ENCODE measurements at places on chromosomes 1 and 21.

- no peak for DNase-seq
Measured at GRCh38 chr1:48869116-48869893, 92.6 kb upstream of the BEND5 start.

- DNase-seq = no peak
Measured at GRCh38 chr1:35558374-35559316, 1.0 kb downstream of the NCDN start.

DNA sequence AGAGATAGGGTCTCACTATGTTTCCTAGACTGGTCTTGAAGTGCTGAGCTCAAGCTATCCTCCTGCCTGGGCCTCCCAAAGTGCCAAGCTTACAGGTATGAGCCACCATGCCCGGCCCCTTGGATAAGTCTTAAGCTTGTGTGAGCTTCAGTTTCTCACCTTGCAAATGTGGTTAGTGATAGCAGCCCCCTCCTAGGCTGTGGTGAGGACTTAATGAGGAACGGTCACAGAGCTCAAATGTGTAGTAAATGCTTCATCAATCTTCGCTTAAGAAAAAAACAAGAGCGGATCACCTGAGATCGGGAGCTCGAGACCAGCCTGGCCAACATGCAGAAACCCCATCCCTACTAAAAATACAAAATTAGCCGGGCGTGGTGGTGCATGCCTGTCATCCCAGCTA is 3.0 kb downstream of the CNR2 start:
- DNase-seq = no peak

- DNase-seq = peak; percentile 49
Measured at GRCh38 chr1:17335821-17336710, 28.1 kb downstream of the PADI4 start.

GRCh38 chr1:3822421-3822820 is 26.1 kb upstream of the LRRC47 start:
- DNase-seq = no peak

- no peak for DNase-seq
Measured at GRCh38 chr1:160862203-160863060, at the start of gene CD244. Gene CD244 (minus strand): TSS chr1:160862887. CDS start chr1:160862677, 210 bp downstream.

GRCh38 chr1:157155658-157156057 is 17.5 kb upstream of the ETV3 start:
- no peak for DNase-seq

DNA sequence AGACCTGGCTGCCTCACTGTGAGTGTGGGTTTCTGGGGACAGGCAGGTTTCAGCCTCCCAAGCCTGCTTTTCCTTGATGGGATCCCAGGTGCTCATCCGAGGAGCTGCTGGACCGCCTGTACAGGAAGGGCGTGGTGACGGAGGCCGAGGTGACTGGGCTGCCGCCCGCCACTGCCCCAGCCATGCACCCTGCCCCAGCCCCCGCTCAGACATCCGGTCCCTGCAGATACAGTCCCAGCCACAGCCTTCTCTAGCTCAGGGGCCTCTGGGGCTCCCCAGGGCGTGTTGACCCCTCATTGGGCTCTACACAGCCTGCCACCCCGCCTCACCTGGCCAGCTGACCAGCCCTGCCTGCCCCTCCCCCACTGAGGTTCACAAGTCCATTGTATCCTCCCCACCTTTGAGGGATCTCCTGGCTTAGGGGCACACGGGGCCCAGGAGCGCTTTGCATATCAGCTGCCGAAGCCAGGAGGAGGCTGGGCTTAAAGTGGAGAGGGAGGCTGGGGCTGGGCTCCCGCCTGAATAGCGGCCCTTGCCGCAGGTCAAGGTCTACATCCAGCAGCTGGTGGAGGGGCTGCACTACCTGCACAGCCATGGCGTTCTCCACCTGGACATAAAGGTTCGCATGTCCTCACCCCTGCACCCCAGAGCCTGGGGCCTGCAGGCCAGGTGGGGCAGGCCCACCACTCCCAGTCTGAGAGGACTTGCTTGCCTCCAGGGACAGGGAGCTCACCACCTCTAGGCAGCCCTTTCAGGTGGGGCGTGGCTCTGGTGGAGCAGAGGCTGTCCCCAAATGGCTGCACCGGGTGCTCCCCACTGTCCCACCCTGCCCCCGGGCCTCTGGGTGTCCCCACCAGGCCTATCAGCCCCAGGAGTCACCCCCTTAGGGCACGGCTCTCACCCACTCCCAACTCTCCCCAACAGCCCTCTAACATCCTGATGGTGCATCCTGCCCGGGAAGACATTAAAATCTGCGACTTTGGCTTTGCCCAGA is 38.5 kb downstream of the TRIM11 start:
- no peak for DNase-seq

DNA sequence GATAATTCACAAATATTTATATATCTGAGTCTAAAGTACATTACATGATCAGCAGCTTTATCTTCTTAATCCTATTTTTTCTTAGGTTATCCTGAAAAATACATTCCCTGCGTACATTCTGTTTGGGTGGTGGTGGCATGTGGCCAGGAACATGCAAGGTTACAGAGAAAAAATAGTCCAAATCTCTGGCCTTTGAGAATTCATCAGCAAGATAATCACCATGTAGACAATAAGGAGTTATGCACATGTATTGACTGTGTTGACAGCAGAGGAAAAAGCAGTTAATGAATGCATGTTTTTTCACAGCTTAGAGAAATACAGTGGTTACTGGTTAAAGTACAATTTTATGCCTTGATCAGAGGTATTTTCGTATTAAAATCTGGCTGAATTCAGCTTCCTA is 49.0 kb downstream of the ABCA4 start:
- DNase-seq = no peak

DNA sequence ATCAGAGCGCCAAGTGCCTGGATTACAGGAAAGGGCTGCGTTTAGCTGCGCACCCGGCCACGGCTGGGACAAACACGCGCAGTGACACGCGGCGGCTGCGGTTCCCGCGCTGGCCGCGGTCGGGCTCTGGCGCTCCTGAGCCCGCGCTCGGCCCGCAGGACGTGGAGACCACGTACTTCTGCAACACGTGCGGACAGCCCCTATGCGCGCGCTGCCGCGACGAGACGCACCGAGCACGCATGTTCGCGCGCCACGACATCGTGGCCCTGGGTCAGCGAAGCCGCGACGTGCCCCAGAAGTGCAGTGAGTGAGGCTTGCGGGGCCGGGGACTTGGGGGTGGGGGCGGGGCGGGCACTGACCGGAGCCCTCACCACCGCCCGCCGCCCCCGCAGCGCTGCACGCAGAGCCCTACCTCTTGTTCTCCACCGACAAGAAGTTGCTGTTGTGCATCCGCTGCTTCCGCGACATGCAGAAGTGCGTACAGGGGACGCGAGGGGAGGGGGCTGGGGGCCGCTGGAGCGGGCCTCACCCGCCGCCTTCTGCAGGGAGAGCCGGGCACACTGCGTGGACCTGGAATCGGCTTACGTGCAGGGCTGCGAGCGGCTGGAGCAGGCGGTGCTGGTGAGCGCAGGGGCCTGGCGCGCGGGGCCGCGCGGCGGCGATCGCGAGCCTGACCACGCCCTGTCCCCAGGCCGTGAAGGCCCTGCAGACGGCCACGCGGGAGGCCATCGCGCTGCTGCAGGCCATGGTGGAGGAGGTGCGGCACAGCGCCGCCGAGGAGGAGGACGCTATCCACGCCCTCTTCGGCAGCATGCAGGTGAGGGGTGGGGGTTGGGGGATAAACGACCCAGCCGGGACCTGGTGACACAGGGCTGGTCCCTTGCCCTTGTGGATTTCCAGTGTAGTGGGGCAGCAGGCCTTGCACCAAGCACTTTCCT is 3.1 kb downstream of the RNF207 start:
- peak; percentile 46 for DNase-seq

GRCh38 chr1:109300650-109301151 is 6.1 kb downstream of the MYBPHL start:
- no peak for DNase-seq

DNA sequence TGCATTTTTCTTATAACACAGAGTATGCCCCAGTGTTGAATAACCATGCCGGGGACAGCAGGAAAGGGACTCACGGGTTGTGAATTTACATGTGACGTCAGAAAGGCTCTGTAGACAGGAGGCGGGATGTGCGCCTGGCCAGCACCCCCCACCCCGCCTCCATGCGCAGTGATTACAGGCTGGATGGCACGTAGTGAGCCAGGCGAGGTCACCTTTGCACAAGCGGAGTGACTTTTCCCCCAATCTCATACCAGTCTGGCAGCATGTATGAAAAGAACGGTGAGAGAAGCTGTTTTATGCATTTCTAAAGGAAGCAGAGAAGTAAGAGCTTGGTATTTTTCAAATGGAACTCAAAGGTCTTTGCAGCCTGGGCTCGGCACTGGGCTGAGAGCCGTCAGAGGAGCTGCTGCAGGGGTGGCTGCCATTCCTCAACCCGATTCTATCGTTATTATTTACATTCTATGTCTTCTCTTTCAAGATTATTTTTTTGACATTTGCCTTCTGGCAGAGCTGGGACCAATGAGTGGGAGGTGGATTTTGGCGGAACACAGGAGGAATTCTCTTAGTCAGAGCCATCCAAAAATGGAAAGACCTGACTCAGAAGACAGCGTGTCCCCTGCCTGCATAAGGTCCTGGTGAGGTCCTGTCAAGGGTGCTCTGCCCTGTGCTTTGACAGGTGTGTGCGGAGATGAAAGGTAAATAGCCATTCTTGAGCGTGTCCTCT is 115.6 kb upstream of the SLC45A1 start:
- no peak for DNase-seq

GRCh38 chr1:224721000-224721399 is 104.9 kb downstream of the CNIH3 start:
- no peak for DNase-seq

GRCh38 chr1:6785318-6785727 is at the start of gene CAMTA1:
Gene CAMTA1 (plus strand): TSS chr1:6785454. CDS start chr1:6785531, 77 bp downstream.
- DNase-seq = no peak

DNA sequence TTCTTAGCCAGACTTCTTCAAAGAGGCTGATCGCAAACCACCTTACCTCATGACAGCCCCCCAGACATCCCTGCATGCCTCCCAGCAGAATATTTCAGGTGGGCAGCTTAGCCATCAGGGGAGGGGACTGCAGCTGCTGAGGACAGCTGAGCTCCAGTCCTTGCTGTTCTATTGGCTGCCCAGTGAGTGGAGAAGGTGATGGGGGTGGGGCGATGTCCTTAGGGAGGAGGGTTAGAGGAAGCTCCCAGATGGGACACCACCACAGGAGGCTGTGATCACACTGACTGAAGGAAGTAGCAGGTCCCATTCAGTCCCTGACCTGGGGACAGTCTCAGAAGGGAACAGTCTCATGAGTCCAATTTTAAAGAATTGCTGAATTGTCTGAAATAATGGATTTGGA is 38.3 kb downstream of the GJA5 start:
- no peak for DNase-seq

- DNase-seq = no peak
Measured at GRCh38 chr21:44714905-44715304, 3.5 kb upstream of the TSPEAR start.

DNA sequence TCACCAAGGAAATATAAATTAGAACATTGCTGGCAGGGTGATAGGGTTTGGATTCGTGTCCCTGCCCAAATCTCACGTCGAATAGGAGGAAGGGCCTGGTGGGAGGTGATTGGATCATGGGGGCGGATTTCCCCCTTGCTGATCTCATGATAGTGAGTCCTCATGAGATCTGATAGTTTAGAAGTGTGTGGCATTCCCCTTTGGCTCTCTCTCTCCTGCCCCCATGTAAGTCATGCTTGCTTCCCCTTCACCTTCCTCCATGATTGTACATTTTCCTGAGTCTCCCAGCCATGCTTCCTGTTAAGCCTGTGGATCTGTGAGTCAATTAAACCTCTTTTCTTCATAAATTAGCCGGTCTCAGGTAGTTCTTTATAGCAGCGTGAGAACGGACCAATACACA is 60.6 kb downstream of the VPS26C start:
- DNase-seq = no peak

- no peak for DNase-seq
Measured at GRCh38 chr21:24420689-24421088, 1186.6 kb downstream of the MRPL39 start.

DNA sequence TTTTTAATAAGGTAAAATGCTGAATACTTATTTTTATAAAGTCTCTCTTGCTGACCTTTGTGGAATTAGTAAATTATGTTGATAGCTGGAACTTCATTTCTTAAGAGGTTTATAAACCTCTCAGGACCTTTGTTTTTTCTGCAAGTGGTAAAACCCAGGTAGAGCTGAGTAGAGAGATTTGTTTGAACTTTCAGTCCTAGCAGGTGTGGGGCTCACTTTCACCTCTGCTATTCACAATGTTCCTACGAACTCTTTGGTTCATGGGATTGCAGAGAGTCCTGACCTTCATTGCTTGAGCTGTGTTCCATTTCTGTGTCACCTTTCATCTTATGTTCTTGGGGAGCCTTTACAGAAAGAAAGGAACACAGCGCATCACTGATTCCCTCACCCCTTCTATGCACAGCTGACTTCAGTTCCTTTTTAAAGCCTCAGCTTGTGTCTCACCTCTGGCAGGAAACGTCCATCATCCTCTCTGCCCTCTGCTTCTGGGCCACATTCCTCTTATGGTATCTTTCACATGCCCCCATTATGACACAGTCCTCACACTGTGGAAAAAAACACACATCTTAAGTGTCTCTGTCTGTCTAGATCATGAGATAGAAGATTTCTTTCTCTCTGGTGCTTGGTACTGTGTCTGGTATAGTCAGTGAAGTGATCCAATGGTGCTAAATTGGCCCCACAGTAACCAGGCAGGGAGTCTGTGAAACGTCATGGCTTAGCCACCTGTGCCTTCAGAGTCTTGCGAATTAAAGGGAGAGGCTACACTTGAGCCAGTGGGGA is 262.5 kb upstream of the B3GALT2 start:
- no peak for DNase-seq

DNA sequence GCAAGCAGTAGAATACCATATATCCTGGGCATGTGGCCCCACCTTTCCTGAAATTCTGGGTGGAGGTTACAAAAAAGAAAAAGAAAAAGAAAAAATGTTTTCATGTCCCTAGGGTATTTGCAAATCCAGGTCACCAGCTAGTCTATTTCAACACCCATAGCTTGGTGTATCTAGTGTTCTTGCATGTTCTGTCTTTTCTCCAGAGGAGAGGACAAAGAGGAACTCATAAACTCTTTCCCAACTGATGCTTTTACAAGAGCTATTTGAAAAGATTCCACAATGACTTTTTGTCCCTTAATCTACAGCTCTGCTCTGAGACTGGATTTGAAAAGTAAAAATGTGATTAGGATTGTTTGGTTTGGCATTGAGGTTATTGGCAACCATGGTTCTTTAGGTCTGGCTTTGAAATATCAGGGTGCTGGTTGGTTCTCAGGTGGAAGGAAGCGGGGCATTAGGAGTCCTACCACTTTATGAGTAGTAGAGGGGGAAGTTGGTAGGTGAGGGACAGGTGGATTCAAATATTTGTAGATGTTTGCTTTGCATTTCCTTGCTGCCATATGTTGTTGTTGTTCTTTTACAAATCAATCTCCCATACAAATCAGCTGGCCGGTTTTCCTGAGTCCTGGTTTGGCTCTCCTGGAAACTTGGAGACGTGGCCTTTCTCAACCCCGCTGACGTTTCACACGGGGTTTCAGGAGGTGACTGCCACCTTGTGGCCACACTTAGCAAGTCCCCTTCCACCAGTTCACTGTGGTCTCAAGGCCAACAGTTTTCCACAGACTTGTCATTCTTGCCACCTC is 126.7 kb upstream of the KIAA0040 start:
- DNase-seq = peak; percentile 37

- no peak for DNase-seq
Measured at GRCh38 chr1:53627666-53628065, 111.3 kb downstream of the GLIS1 start.
